Foreskin fibroblast (primary cell): ENCODE measurements at places on chromosomes 16 and 17.
A peak's percentile ranks its signal among the peaks of the same experiment; 100 is the strongest.

DNA sequence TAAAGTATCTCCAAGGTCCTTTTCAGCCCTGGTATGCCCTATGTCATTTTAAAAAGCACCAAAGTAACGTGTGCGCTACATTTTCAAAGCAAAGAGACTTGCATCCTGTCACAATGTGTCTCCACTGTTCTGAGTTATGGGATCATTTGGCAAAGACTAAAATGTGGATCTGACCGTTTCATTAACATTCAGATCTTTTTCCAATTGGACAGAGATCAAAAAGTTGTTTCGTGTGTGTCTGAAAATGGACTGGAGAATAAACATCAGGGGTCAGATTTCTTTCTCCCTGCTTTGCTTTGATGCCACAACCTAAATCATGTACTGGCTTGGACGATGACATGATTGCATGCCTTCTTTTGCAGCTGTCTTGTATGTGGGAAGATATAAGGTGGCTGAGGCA is 136.0 kb upstream of the NOG start:
- DNase-seq: no peak

GRCh38 chr17:13513039-13513405 is 88.7 kb downstream of the HS3ST3A1 start:
- DNase-seq: peak; percentile 24

- DNase-seq: no peak
Observed at GRCh38 chr16:49621241-49622083, 234.4 kb downstream of the ZNF423 start.

DNA sequence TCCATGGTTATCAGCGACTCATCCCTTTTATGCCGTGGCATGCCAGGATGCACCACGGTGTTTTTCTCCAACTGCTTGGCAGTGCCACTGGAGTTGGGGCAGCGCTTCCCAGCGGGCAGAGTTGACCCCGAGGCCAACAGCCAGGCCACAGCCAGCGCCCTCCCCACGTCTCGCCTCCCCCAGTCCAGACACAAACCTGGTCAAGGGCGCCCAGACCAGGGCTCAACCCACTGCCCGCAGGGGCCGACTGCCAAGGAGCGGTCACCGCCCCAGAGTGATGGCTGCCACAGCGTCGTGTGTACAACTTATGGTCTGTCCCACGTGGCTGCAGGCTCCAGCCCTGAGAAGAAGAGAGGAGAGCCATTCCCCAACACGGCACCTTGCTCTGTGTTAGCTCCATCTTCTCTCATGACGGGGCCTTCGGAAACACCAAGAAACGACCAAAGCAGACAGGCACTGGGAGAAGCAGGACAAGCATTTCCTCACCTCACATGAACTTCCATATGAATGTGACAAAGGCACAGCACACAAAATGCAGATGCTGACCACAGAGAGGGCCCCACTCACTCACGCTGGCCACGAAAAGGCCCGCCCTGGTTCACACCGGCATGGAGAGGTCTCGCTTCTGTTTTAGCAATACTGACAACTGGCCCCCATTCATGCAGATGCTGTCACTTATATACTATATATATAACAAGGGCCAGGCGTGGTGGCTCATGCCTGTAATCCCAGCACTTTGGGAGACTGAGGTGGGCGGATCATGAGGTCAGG is 27.0 kb downstream of the AXIN1 start:
- no peak for DNase-seq

GRCh38 chr17:6919158-6919557 is 76.7 kb upstream of the ALOX12 start:
- DNase-seq: no peak

GRCh38 chr16:81216706-81217105 is 21.8 kb upstream of the BCO1 start:
- no peak for DNase-seq

GRCh38 chr17:78820841-78821240 is 19.8 kb downstream of the USP36 start:
- no peak for DNase-seq

DNA sequence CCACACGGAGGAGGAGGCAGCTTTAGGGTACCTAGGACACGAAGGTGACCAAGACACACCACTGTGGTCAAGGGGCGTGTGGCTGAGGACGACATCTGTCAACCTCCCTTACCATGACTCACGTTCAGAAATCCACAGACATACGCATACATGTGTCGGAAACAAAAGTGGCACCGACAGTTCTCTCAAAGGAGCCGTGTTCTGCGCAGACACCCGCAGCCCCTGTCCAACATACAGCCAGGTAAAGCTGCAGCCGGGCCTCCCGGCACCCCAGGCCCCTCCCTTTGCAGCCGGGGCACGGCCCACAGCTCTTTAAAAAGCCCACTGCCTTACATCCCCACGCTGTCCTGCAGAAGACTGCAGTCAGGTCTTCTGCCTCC is 40.5 kb upstream of the KLHDC4 start:
- DNase-seq: peak; percentile 27
